ENCODE measurements at places on chromosomes 4 and X.

DNA sequence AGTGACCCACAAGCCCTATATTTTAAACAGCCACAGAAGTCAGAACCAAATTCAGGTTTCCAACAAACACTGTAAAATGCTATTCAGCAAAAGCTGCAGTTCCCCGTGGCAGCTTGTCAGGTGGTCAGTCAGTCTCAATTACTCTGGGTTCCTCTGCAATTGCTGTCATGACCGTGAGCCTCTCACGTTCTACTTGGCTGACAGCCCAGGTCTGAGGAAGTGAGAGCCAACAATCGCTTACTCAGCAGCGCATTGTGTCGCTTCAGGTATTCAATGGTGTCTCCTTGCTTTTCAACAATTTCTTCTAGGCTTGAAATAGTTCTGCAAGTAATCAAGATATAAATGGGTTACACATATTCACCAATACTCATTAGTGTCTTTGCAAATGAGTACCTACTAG, 25.8 kb downstream of the TRIM75 start:
- DNase-seq = peak; percentile 20

- DNase-seq = no peak
These were observed 85.1 kb downstream of the SLC9A7 start for GRCh38 chrX:46673620-46674359.

- DNase-seq = peak; percentile 15
These were observed 48.4 kb downstream of the PRKG2 start for GRCh38 chr4:81166458-81167160.

DNA sequence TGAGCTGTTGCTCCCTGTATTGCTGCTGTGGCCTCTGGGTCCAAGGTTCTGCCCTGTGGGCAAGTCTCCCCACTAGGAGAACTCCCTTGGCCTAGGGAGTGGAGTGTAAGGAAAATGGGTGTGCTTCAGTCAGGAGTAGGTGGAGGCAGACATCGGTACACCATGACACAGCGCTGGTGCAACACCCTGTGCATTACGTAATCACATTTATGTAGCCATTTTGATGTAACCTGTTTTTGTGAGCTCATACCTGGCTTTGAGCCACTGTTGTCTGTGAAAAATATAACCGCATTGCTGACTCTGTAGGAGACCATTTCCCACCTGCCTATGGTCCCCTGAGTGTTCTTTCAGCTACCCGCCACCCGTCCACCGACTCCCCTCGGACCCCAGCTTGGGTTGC, 700.5 kb upstream of the AGA start:
- no peak for DNase-seq

GRCh38 chr4:11160288-11160687, 268.4 kb downstream of the HS3ST1 start:
- DNase-seq = no peak

DNA sequence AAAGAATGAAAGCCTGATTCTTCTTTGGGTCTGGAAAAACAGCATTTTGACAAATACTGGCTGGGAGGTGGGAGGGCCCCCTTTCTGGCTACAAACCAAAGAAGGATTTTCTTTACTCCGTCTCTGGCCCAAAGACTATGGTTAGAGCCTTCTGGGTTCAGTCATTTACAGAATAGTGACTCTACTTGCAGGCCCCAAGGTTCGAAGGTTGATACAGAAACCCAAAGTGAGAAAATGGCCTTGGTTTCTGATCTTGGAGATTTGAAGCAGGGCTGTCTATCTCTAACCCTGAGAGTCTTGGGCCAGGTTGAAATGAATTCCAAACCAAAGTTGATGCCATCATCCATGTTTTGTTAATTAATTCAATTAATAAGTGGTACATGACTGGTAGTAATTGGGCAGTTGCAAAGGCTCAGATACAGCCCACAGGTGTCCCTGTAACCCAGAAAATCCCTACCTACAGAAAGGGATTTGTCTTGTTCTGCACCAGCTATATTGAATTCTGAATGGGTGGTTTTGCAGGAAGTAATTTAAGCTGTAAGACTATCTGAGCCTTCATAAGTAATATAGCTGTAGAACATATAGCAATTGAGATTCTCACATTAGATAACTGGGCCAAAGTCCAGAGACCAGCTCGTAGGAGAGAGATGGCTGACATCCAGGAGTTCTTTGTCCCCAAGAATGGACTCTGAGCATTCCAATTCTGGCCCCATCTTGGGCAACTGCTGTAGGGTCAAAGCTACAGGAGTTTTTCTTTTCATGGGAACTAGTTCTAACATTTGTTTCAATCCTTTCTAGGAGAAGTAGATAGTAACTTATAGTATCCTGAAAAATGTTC, 34.5 kb downstream of the CHRNA9 start:
- DNase-seq = no peak

DNA sequence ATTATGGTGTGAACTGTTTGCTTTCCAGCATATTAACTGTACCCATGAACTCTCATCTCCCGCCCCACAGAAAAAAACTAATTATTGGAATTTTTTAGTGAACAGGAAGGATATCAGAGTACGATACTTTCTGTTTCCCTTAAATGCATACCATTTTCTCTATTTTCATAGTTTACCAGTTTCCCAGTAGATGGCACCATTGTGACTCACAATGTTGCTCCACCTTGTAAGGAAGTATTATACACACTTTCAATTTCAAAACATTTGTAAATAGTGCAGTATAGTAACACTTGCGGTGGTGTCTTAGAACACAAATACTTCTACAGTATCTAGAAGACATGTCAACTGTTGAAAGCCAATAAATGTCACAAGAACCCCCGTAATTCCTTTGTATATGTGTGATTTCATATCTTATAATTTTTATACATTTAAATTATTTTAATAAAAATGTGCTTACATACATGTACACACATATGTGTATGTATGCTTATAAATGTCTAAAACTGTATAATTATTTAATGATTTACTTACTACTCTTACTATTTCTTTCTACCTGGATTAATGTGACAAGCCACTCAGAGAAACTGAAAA, 167.3 kb downstream of the SLIT2 start:
- DNase-seq = peak; percentile 54

DNA sequence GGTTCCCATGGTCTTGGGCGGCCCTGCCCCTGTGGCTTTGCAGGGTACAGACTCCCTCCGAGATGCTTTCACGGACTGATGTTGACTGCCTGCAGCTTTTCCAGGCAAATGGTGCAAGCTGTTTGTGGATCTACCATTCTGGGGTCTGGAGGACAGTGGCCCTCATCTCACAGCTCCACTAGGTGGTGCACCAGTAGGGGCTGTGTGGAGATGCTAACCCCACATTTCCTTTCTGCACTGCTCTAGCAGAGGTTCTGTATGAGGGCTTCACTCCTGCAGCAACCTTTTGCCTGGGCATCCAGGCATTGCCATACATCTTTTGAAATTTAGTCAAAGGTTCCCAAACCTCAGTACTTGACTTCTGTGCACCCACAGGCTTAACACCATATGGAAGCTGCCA, 176.1 kb downstream of the DCAF12L1 start:
- no peak for DNase-seq

GRCh38 chrX:23901805-23902204, 5.9 kb downstream of the APOO start:
- peak; percentile 45 for DNase-seq

GRCh38 chr4:33339762-33340161, 2619.6 kb downstream of the PCDH7 start:
- DNase-seq = no peak

GRCh38 chr4:138938366-138938690, 77.3 kb upstream of the NOCT start:
- DNase-seq = no peak

DNA sequence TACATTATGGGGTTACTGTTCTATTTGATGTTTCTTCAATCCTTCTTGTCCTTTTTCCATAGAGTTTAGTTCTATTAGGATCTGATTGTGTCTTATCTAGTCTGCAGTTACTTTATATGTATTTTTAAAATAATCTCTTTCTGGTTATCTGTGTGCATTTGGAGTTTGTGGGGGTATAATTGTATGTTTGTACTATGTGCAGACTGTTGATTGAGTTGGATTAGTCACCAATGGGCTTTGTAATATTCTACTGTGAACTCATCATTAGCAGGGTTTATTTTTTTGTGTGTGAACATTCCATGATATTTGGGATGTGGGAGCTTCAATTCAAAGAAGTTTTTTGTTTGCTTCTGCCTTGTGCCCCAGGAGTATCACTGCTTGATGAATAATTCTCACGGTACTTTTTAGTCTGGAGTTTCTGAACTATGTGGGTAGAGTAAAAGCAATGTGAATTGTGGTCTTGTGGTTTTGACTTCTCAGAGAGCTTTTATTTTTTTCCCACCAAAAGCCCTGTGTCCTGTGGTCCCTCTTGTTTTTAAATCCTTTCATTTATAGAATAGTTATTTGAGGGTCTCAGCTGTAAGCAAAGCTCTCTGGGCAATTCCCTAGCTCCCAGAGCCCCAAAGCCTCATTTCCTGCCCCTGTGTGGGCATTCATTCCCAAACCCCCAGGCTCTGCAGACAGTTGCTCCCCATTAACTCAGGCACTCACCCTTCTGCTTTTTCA, 127.8 kb downstream of the PHKA2 start:
- DNase-seq = no peak

GRCh38 chr4:31290836-31291235, 570.7 kb downstream of the PCDH7 start:
- no peak for DNase-seq

- DNase-seq = no peak
These were observed 80.9 kb downstream of the ZNF718 start for GRCh38 chr4:205097-205756.

DNA sequence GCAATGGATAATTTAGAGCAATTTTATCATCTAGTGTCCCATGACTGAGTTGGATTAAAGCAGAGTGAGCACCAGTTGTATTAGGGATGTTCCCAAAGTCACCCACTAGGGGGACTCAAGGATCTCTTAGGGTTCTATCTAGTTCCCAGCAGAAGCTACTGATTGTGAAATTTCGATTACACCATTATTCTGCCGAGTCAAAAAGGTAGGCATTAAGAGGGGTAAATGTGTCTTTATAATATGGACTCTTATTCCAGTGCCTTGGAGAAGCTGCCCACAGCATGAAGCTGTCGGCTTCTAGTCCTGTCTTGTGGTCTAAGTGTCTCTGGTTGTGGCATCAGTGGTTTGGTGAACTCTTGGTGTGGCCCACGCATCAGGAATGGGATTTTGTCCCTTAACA, 53.3 kb downstream of the RGS12 start:
- DNase-seq = peak; percentile 77

- no peak for DNase-seq
These were observed 99.6 kb upstream of the PTCHD1 start for GRCh38 chrX:23235051-23235450.

DNA sequence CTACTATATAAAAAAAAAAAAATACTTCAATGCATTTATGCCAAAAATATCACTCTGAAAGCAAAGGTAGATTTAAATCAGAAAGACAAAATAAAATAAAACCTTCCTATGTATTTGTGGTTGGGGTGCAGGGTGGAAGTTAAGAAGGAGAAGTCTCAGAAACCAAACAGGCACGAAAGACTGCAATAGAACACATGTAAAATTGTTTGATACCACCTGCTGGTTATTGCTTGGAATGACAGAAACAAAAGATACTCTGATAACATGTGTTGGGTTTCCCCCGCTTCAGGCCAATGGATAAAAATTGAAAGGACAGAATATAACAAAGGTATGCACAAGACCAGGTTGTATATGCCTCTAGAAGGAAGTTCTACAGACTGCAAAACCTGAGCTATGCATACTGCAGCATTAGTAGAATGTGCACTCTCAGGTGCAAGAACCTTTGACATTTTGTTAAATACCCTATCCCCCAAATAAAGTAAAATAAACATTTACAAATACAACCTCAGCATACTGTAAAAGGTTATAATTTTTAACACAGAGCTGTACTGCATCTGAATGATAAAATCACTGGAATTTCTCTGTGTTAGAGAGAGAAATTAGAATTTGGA, 118.8 kb downstream of the GABRA2 start:
- peak; percentile 8 for DNase-seq

DNA sequence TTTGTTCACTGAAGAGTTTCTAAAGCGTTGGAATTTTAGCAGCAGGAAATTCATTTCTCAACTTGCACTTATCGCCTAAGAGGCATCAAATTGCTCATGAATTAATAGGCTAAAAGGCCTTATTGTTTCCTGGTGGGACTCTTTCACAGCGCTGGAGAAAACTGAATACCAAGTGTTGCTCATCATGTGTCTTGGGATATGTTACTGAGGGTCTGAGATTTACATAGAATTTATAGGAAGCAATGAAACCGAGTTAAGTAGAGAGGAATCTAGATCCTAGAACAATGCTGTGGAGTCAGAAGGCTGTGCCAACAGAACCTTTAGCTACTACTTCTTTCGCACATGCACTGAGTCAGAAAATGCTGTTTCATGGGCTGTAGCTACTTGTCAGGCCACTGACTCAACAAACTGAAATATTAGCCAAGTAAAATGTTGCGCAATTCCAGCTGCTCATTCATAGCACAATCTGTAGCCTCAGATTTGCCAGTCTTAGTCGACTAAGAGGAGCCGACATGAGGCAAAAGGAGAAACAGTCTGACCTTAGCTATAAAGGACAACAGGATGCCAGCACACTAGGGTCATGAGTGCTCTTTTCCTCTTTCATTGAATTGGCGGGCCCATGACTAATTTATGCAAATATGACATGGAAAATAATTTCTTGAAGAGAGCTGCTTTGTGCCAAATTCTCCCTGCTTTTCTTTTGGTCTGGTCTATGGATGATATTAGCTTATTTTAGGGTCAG, 35.9 kb upstream of the CXCL8 start:
- peak; percentile 46 for DNase-seq

DNA sequence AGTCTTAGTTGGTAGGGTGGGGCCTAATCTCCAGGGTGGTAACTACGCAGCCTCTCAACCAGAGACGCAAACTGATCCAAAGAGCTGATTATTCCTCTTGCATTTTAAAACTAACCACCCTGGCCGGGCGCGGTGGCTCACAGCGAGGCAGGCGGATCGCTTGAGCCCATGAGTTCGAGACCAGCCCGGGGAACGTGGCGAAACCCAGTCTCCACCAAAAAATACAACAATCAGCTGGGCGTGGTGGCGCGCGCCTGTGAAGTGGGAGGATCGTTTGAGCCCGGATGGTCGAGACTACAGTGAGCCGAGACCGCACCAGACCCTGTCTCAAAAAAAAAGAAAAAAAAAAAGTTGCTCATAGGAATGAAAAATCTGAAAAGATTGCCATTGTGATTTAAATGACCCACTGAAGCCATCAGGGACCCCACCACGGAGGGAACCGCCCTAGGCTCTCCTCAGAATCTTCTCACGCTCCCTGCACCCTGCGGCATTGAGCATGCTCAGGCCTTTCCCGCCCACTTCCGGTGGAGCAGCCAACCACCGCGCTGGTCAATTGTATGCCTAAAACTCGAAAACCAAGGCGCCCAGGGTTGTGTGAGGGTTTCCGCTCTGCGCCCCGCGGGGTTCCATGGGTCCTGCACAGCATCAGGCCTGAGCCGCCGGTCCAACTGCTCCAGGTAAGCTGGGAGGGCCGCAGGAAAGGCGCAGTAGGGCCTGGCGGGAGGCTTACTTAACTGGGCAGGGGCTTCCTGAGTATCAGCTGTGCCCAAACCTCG, at the start of gene TRIM60:
Gene TRIM60 (plus strand): TSS at position 564 of the 776 bp plus-strand sequence. CDS start 8,074 bp downstream, outside the sequence.
- DNase-seq = no peak

DNA sequence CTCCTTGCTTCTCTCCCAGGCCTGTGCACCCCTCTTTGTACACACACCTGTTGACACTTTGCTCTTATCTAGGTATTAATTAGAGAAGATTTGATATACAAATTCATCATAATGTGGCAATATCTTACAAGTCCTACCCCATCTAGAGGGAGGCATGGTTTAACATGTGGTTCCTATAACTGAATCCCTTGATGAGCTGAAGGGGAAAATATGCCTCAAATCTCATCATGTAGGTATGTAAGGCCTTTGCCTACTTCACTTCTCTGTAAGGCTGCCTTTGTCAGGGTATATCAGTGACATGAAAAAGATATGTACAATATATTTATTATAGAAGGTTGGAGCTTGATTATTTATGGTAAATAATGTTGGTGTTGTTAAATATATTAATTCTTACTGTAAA, 31.9 kb downstream of the HTR2C start:
- DNase-seq = no peak

- no peak for DNase-seq
These were observed 23.0 kb upstream of the HS3ST1 start for GRCh38 chr4:11451716-11452115.

Measured in muscle of arm (tissue), 14 donors.